Aorta (tissue), 5 donors: ENCODE measurements at places on chromosomes 5 and 9. TPM values are rescaled to one million over a fixed set of nuclear protein-coding genes. Genes with fewer than 3 reads are reported as not detected.

Gene OR1Q1
- not detected for polyA plus RNA-seq

DNA sequence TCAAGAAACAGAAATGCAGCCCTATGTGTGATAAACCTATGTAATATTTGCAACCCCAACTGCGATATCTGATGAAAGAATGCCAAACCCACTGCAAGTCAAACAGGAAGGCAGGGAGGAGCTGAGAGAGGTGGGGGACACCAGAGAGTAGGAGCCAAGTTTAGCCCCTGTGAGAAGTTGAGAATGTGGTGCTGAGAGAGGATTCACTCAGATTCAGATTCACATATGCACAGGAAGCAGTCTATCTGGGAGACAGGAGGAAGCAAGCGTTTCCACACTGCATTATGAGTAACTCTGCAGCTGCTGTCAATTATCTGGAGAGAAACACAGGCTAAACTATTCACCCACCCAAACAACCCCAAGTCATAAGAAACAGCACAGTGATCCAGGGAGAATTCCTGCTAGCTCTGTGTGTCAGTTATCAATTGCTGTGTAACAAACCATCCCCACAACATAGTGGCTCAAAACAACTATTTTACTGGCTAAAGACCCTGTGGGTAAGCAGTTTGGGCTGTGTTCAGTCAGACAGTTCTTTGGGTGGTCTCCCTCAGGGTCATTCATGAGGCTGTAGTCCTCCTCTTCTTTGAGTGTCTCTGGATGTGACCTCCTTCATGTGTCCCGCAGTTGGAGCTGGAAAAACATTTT lies 161.9 kb upstream of the RAI14 start:
- H3K27ac ChIP-seq = no peak overlapping the region
- no peak for DNase-seq
- no peaks in the 10 kb centered on the region for H3K36me3 ChIP-seq
- H3K4me1 ChIP-seq = peaks cover 16% of the 10 kb centered on the region
- no peaks in the 10 kb centered on the region for H3K27me3 ChIP-seq

GRCh38 chr9:95096381-95096780 lies 221.1 kb downstream of the FANCC start:
- peaks cover 3% of the 10 kb centered on the region for H3K4me1 ChIP-seq
- no peak overlapping the region for H3K27ac ChIP-seq
- DNase-seq = no peak
- no peak overlapping the region for H3K4me3 ChIP-seq
- H3K27me3 ChIP-seq = no peaks in the 10 kb centered on the region

Gene NIPSNAP3A
- polyA plus RNA-seq = 34.8 TPM

DNA sequence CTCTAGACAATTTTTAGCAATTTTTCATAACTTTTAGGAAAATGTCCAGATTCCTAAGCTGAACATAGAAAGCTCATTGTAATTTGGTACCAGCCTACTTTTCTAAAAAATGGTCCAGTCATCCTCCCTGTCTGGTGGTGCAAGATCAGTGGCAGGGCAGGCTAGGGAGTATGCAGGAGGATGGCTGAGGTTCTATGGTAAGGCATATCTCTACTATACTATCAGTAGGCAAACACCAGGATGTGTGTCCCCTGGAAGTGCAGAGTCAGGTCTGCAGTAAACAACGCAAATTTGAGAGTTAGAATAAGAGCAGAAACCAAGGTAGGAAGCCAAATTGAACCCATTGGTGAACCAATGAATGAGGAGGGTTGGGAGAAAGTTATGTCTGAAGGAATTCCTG lies 22.8 kb upstream of the RFX3 start:
- no peaks in the 10 kb centered on the region for H3K4me1 ChIP-seq
- no peaks in the 10 kb centered on the region for H3K36me3 ChIP-seq
- no peak overlapping the region for H3K27ac ChIP-seq
- no peak overlapping the region for H3K4me3 ChIP-seq
- no peaks in the 10 kb centered on the region for H3K27me3 ChIP-seq
- DNase-seq = no peak

GRCh38 chr5:6909901-6910300 lies 196.7 kb downstream of the TENT4A start:
- no peaks in the 10 kb centered on the region for H3K4me1 ChIP-seq
- H3K27ac ChIP-seq = no peak overlapping the region
- no peaks in the 10 kb centered on the region for H3K36me3 ChIP-seq
- DNase-seq = no peak

Gene NUTM2G
- polyA plus RNA-seq = not detected

- no peaks in the 10 kb centered on the region for H3K27me3 ChIP-seq
- peaks cover 2% of the 10 kb centered on the region for H3K4me1 ChIP-seq
- no peak overlapping the region for H3K27ac ChIP-seq
- DNase-seq = no peak
Observed at GRCh38 chr9:91359083-91359482, 2.6 kb downstream of the AUH start.

DNA sequence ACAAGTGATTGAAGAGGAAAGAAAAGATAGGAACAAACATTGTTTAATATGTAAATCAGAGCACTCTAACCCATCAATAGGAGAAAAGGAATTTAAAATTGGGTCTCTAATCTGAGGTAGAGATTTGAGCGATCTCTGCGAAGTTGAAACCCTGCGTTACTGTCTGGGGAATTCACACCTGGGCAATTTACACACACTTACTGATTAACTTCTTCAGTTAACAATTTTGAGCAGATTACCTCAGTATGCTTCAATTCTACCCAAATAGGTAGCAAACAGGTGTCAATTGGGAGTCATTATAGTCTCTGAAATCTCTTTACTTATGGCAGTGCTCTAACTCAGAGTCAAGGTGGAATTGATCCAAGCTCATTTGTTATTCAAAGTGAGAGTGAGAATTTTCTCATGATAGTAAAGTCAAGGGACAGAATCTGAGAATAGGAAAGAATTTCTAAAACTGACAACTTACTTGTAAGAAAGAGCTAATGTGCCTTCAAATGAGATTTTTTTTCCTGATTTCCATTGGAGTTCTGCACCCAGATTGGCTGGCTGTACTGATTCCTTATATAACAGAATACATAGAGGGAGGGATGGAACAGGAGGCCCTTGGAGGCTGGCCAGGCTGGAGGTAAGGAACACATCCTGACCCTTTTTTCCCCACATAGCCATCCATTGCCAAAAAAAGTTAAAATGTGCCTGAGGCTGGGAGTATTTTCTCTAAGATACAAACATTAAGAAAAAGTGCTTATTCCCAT lies 27.1 kb upstream of the IFNA14 start:
- H3K27ac ChIP-seq = no peak overlapping the region
- H3K4me1 ChIP-seq = no peaks in the 10 kb centered on the region
- H3K4me3 ChIP-seq = no peak overlapping the region
- H3K36me3 ChIP-seq = no peaks in the 10 kb centered on the region
- DNase-seq = no peak

DNA sequence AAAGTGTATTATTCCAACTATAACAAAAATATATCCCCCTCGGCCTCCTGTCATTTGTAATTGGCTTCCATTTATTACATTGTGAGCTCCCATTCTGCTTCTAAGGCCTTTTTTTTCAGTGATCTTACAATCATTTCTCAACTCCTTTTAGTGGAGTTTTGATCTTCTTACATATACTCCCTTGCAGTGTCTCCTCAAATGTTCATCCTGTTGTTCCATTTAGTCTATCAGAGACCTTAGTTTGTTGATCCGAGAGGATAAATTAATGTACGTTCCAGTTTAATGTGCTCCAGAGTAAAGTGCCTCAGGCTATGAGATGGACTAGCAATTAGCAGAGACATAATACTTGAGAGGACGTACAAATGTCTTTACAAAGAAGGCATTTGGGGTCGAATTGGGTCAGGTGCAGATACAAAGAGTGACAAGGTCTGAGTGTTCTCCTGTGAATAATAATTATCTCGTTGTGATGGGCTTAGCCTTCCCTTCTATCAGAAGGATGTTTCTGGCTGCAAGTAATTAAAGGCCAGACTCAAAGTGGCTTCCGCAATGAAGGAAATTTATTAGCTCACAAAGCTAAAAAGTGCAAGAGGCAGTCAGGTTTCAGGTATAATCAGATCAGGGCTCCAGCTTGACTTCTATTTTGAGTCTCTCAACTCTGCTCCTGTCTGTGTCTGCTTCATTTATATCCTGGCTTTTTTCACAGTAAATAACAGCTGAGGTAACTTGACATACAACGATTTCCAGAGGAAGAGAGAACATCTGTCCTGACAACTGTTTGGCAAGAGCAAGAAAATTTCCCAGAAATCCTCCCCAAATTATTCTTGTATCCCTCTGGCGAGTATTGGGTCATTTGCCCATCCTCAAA lies 30.1 kb downstream of the ARRDC3 start:
- H3K4me1 ChIP-seq = no peaks in the 10 kb centered on the region
- no peak for DNase-seq
- no peak overlapping the region for H3K27ac ChIP-seq
- no peak overlapping the region for H3K4me3 ChIP-seq
- H3K36me3 ChIP-seq = no peaks in the 10 kb centered on the region
- no peaks in the 10 kb centered on the region for H3K27me3 ChIP-seq

Gene DNAH5
- polyA plus RNA-seq = not detected

Gene ROR2
- not detected for polyA plus RNA-seq

- H3K36me3 ChIP-seq = no peaks in the 10 kb centered on the region
- H3K4me1 ChIP-seq = no peaks in the 10 kb centered on the region
- H3K27ac ChIP-seq = no peak overlapping the region
Observed at GRCh38 chr5:54993318-54993717, 7.9 kb upstream of the ESM1 start.

DNA sequence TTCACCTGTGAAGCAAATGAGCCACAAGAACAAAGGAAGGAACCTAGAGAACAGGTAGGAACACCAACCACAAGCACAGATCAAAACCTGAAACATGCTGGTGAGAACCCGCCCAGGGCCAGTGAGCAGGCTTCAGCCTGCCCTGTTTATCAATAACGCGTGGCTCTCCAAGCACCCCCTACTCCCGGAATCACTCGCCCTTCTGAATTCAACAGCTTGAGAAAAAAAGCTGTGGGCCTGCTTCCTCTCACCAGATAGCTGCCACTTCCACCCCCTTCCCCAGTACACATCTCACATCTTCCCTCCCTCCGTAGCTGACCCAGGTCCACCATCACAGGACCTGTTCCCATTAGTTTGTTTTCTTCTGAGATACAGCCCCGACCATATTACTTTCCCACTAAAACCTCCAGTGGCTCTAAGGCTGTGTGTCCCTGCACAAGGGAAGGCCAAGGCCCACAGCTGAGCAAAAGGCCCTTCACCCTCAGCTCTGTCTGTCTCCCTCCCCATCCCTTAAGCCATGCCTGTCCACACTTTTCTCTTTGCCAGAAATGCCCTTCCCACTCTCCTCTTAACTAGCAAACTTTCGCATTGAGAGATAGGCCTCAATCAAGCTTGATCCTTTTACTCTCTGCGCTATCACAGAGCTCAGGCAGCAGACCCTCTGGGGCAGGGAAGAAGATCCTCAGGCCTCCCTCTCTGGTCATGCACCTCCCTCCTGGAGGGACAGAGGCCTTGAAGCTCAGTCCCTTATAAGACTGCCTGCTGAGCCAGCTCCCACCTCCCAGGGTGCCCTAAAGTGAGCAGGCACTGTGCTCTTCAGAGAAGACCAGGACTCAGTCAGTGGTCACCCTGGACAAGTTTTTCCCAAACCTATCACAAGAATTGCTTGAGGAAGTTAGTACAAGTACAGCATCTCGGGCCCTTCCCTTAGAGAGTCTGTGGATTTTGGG lies 30.1 kb downstream of the B4GALT1 start:
- H3K27me3 ChIP-seq = no peaks in the 10 kb centered on the region
- DNase-seq = no peak
- no peak overlapping the region for H3K27ac ChIP-seq
- no peaks in the 10 kb centered on the region for H3K36me3 ChIP-seq
- H3K4me3 ChIP-seq = no peak overlapping the region
- H3K4me1 ChIP-seq = peaks cover 6% of the 10 kb centered on the region

- H3K27ac ChIP-seq = no peak overlapping the region
- H3K4me1 ChIP-seq = no peaks in the 10 kb centered on the region
- no peaks in the 10 kb centered on the region for H3K36me3 ChIP-seq
- H3K27me3 ChIP-seq = no peaks in the 10 kb centered on the region
Observed at GRCh38 chr5:80346055-80346454, 26.3 kb downstream of the SPZ1 start.

DNA sequence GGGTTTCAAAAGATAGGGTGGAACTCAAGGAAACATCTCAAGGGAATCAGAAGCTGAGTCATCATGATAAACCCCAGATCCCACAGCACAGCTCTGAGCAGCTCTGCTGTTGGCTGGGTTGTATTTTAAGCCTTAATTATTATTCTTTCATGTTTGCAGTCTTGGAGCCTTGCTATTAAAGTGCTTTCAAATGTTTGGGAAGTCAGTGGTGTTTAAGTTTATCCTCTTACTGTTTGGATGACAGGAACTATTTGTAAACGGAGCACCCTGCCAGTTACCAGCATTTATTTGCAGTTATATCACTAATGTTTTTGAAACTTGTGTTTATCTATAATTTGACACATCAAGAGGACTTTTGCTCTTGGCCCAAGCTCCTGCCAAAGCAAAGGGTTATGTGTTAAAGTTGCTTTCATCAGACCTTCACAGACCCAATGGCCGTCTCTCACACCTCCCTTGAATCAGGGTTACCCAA lies 141.1 kb upstream of the SPDL1 start:
- no peak overlapping the region for H3K4me3 ChIP-seq
- H3K27ac ChIP-seq = no peak overlapping the region
- H3K27me3 ChIP-seq = no peaks in the 10 kb centered on the region
- H3K36me3 ChIP-seq = no peaks in the 10 kb centered on the region
- DNase-seq = no peak
- no peaks in the 10 kb centered on the region for H3K4me1 ChIP-seq

Gene PCA3
- 2.0 TPM for polyA plus RNA-seq

- no peak overlapping the region for H3K27ac ChIP-seq
- peak; percentile 42 for DNase-seq
- H3K27me3 ChIP-seq = no peaks in the 10 kb centered on the region
- no peaks in the 10 kb centered on the region for H3K36me3 ChIP-seq
Observed at GRCh38 chr5:1513326-1514026, 10.3 kb downstream of the LPCAT1 start.

DNA sequence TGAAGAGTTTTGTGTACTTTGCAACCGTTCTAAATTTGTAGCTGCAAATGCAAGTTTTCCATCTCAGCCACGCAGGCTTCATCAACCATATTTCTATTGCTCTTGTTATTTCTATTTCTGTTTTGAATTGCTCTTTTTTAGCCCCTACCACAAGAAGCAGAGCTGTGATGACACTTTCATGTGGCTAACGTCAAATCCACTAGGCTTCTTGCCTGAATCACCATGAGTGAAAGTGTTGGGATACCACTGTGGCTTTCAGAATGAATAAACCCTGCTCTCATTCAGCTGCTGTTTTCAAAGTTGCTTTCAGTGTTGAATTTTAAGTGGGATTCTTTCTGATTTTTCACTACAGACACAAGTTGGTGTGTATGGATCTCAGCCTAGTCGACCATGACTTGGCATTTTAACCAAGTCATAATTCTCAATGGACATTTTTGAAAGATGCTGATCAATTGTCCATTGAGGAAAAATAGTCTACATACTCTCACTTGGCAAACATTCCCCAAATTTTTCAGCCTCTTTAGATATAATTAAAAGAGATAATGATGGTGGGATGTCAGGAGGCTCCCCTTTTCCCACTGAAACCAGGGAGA lies 41.0 kb upstream of the MTAP start:
- H3K27ac ChIP-seq = no peak overlapping the region
- no peak for DNase-seq
- H3K4me3 ChIP-seq = no peak overlapping the region
- H3K4me1 ChIP-seq = no peaks in the 10 kb centered on the region
- no peaks in the 10 kb centered on the region for H3K36me3 ChIP-seq

Gene KIF4B
- not detected for polyA plus RNA-seq
